ENCODE measurements at places on chromosomes 6 and 20.

DNA sequence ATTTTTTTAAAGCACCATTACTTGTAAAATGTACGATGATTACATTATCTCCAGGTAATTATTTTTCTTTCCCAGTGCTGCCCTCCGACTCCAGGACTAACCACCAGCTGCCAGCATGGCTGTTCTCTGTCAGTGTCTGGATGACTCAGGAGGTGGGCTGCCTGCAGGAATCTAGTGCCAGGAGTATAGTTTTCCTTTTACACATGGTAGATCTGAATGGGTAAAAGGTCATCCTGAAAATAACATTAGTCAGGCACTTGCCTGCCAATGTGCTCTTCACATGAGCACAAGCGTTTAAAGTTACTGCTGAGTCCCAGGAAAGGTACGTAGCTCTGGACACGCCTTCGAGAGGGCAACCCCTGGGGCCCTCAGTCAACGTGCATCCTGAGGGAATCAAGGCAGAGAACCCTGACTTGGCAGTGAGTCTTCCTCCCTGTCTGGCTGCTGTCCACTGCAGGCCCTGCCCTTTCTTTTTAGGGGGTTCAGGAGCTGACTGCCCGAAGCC lies 2.4 kb downstream of the DYNLT1 start:
- DNase-seq: no peak

DNA sequence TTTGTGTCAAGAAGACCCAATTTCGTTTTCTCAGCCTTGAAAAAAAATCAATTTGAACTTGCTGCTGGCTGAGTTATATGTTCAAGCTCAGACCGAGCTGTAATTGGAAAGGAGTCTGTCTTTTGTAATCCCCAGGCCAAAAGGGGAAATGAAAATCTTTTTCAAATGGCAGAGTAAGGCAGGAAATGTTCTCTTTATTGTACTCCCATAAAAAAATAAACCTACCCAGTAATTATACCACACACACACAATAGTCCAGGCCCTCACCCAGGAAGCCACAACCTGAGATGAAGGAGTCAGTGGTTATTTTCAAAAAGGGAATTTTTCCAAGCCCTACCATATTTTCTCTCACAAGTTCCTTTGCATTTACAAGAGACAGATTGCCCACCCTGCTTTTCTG lies 45.3 kb downstream of the CLIC5 start:
- DNase-seq: no peak

GRCh38 chr6:150377211-150377781 lies 8.5 kb downstream of the IYD start:
- DNase-seq: peak; percentile 54

GRCh38 chr20:39643292-39643691 lies 681.1 kb downstream of the DHX35 start:
- DNase-seq: no peak

DNA sequence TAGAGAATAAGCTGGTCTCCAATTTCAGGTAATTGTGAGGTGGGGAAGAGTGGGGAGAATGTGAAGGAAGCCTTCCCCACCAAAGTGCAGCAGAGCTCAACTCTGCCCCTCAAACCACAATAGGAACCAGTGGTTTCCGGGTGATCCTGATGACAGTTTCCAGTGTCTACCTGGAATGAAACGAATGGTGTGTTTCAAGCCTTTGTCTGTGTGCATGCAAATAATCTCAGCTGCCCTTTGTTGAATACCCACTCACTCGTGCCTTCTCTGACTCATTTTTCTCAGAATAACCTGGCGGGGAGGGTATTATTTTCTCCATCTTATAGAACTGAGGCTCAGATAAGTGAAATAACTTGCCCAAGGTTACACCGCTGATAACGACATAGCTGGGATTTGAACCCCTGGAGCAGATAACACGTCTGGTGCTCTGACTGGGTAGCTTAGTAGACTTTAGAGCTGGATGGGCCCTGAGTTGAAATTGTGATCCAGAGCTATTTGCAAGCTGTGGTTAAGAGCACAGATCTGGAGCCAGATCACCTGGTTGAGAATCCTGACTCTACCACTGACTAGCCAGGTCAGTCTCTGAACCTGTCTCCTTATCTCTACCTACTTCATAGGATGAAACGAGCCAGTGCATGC lies 85.1 kb downstream of the EYA2 start:
- no peak for DNase-seq

DNA sequence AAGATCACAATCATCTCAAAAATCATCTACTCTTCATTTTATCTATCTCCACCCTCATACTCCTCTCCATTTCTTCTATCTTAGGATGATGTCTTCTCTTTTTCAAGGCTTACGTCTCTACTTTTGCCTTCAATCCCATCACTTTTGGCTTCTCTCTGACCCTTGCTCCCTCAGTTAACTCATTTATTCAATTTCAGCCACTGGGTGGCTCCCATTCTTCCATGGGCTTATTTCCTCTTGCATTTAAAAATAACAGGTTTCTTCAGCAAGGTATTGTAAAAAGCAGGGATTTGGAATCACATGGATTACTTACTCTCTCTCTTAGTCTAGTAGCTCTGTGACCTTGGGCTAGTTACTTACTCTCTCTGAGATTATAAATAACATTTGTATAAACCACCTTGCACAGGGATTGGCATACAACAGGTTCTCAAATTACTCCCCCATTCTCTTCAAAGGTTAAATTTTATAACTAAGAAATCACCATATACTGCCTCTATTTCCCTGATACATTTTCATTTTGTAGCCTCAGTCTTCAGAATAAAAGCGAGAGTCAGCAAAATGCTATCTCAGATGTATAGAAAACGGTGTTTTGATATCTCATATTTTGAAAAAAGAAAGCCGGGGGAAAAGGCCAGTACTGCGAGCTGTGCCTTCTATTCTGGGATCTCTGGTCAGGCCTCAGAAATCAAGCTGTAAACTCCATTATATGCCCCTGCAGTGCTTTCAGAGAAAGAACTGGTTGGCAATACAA lies 5.5 kb downstream of the ZSCAN12 start:
- DNase-seq: no peak

GRCh38 chr6:163525926-163526325 lies 111.4 kb downstream of the QKI start:
- DNase-seq: no peak

- DNase-seq: no peak
Measured at GRCh38 chr6:97073903-97074302, 149.4 kb downstream of the KLHL32 start.

- no peak for DNase-seq
Measured at GRCh38 chr6:34178357-34179105, 32.6 kb upstream of the GRM4 start.

GRCh38 chr6:50992704-50993625 lies 174.3 kb downstream of the TFAP2B start:
- no peak for DNase-seq

GRCh38 chr6:25384967-25385366 lies 105.8 kb downstream of the CARMIL1 start:
- DNase-seq: no peak

All from hypothalamus (tissue), 51 donors.